ENCODE measurements at places on chromosomes 16 and 17.
A peak's percentile ranks its signal among the peaks of the same experiment; 100 is the strongest.

DNA sequence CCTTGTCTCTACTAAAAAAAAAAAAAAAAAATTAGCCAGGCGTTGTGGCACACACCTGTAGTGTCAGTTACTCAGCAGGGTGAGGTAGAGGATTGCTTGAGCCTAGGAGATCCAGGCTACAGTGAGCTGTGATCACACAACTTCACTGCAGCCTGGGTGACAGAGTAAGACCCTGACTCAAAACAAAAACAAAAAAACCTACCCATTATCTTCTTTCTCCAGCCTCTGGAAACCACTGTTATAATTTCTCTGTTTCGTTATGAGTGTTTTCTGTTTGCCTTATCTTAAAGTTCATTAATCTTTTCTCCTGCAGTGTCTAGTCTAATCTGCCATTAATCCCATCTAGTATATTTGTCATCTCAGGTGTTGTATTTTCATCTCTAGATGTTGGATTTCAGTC is 18.6 kb upstream of the CLTC start:
- DNase-seq, result no peak

- no peak for DNase-seq
These were observed 181.1 kb downstream of the SOX9 start for GRCh38 chr17:72301887-72302286.

- DNase-seq, result no peak
These were observed 75.8 kb downstream of the WNT3 start for GRCh38 chr17:46742565-46743270.

- DNase-seq, result no peak
These were observed 19.9 kb downstream of the COTL1 start for GRCh38 chr16:84597931-84598351.

GRCh38 chr17:58303971-58304749 is 23.4 kb upstream of the MPO start:
- DNase-seq, result no peak

GRCh38 chr17:32141258-32141657 is 1.0 kb upstream of the RHOT1 start:
- peak; percentile 74 for DNase-seq
